ENCODE measurements at places on chromosomes 6 and 20.

GRCh38 chr20:48165401-48165685 is 380.1 kb upstream of the SULF2 start:
- no peak for DNase-seq

- DNase-seq, result peak; percentile 69
Observed at GRCh38 chr6:105087571-105088211, 92.1 kb downstream of the POPDC3 start.

DNA sequence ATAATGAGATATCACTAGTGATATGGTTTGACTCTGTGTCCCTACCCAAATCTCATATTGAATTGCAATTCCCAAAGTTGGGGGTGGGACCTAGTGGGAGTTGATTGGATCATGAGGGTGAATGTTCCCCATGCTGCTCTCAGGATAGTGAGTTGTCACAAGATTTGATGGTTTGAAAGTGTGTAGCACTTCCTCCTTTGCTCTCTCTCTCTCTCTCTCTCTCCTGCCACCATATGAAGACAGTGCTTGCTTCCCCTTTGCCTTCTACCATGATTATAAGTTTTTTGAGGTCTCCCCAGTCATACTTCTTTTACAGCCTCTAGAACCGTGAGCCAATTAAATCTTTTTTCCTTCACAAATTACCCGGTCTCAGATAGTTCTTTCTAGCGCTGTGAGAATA is 1002.0 kb upstream of the ADGRB3 start:
- no peak for DNase-seq

GRCh38 chr6:5697508-5697907 is 309.2 kb downstream of the NRN1 start:
- DNase-seq, result no peak

GRCh38 chr20:41360831-41361756 is 5.5 kb downstream of the EMILIN3 start:
- DNase-seq, result no peak

DNA sequence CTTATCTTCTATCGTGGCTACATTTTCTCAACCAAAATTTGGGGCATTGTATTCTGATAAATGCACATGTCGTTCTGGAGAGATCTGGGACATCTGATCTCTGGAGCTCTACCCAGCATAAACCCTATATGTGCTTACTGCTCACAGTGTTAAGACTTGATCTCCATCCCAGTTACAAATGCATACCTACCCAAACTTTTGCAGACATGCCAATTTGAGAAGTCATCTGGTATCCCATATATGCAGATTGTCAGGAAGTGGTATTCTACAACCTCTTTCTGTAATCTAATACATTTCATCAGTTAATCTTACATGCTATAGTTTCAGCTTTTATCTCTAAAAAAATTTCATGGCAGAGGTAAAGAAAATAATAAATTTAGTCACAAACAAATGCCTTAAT is 11.2 kb downstream of the BAG2 start:
- DNase-seq, result no peak

DNA sequence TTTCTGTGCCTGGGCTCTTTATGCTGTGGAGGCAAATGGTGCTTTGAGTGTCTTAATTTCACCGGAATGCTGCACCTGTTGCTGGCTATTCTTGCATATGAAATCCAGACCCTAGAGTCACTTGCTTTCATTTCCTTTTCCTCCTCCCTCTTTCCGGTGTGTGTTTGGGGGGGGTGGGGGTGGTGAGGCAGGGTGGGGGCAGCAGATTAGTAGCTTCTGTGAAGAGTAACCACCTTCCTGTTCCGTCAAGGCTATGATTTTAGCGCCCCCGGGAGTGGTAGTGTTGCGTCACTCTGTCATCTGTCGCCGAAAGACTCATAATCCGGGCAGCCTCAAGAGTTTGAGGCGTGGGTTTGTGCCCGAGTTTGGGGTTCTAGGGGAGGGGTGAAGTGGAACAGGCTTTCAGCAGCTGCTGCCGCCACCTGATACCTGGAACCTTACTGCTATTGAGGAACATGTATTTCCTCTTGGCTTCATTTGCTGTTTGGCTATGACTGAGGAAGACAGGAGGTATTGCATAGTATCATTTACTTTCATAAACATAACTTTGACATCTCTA is 49.1 kb downstream of the UTRN start:
- DNase-seq, result no peak

- no peak for DNase-seq
Observed at GRCh38 chr6:154709621-154710020, 23.6 kb upstream of the SCAF8 start.

DNA sequence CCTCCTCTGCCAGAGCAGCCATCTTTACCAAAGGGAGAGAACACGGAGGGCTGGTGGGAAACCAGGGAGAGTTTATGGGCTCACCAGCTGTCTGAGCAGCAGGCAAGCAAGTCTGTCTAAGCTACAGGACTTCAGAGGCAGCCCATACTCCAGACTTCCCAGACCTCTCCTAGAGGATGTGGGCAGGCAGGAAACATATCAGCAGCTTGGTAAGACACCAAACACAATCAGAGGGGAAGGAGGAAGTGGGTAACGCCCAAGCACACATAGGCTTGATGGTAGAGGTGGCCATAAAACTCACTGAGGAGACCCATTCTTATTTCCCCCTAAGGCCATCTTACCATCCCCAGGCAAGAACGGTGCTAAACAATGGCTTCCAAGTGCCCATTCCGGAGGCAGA is 143.1 kb upstream of the ARID1B start:
- no peak for DNase-seq

- peak; percentile 51 for DNase-seq
Observed at GRCh38 chr20:57243480-57244220, 22.8 kb downstream of the BMP7 start.

- peak; percentile 97 for DNase-seq
Observed at GRCh38 chr6:116615937-116616736, at the start of gene RSPH4A. Gene RSPH4A, plus strand, starts transcription at chr6:116616479. Its CDS starts 145 bp downstream, at chr6:116616624.

GRCh38 chr6:129583866-129584265 is 126.1 kb downstream of the ARHGAP18 start:
- peak; percentile 85 for DNase-seq

DNA sequence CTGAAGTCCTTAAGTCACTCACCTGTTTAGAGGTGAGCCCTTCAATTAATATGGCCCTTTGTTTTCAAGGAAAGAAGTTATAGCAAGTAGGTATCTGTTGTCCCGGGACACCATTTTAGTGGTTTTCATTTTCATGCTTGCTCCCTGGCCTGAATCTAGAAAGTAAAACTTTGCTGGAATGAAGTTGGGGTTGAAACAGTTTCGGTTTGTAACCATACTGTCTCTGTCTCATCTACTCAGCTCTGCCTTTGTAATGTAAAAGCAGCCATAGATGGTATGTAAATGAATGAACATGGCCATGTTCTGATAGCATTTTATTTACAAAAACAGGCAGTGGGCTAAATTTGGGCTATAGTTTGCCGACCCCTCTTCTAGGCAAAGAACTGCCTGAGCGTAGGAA is 64.9 kb upstream of the GNRH2 start:
- no peak for DNase-seq

- DNase-seq, result no peak
Observed at GRCh38 chr20:23050076-23050838, 785 bp upstream of the THBD start.

GRCh38 chr20:46774943-46775560 is 65.6 kb downstream of the SLC2A10 start:
- no peak for DNase-seq

DNA sequence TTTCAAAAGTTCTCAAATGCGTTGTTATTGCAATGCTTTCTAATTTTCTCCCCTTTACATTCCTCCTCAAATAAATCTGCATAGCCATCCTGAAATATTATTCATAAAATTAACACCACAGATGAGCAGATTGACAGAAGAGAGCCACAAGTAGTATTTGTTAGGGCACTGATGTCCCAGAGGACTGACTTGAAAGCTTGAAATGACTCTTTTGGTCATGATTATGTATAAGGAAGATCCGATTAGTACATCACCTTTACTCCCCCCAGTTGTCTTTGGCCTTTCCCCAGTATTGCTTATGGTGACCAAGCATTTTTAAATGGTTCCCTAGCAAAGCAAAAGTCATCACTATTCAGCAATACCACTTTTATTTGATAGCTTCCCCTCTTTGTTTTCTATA is 187.6 kb downstream of the ADAT2 start:
- DNase-seq, result no peak

DNA sequence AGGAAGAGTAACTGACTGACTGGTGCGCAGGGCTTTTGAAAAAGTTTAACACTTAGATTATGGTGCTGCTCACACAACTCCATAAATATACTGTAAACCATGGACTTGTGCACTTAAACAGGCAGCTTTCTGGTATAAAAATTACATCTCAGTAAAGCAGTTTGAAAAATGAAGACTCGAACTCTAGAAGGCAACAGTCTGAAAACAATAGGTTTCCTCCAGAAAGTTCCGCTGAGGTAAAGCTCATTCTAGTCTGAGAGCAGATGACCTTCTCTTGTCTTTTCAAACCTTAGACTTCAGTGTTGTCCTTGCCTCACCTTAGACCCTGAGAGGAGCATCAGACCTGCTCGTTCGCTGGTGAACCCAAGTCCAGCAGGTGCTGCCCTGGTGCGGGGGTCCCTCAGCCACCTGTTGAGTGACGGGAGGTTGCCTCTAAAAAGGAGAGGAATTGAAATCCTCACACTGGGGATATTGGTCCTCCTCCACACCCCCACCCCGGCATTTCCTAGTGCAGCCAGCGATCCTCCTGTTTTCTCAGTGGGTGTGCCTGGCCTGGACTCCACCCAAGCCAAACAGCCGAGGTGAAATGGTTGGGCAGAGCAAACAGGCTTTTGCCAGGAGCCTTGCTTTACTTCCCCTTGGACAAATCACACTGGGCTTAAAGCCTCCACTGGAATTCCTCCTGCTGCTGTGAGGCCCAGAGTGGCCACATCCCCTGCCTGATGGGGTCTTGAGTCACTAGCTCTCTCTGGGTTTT is 14.7 kb upstream of the PYGB start:
- DNase-seq, result no peak

DNA sequence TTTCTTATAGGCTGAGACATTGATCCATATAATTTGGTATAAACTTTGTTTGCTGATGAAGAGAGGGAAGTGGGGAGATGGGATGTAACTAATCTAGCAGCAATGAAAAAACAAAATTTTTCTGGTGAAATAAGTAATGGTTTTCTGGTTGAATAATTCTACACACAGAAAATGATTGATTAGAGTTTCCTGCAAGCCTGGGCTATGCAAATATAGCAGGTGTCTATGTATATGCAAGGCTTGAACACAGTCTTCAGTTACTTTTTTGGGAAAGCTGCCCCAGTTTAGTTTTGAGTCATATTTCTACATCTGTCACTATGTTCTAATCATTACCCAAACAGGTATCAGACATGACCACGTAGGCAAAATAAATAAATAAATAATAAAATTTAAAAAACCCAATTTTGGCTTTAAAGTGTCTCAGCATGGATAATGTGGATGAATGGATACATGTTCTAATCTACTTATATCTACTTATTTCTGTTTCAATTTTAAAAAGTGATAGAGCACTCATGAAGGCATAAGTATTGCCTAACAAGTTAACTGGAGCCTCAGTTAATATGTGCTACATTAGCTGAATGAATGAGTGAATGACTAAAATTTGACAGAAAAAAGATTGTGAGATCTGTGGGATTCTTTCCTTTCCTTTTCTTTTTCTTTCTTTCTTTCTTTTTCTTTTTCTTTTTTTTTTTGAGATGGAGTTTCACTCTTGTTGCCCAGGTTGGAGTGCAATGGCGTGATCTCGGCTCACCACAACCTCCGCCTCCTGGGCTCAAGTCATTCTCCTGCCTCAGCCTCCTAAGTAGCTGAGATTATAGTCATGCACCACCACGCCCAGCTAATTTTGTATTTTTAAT is 37.2 kb upstream of the TFB1M start:
- DNase-seq, result no peak

DNA sequence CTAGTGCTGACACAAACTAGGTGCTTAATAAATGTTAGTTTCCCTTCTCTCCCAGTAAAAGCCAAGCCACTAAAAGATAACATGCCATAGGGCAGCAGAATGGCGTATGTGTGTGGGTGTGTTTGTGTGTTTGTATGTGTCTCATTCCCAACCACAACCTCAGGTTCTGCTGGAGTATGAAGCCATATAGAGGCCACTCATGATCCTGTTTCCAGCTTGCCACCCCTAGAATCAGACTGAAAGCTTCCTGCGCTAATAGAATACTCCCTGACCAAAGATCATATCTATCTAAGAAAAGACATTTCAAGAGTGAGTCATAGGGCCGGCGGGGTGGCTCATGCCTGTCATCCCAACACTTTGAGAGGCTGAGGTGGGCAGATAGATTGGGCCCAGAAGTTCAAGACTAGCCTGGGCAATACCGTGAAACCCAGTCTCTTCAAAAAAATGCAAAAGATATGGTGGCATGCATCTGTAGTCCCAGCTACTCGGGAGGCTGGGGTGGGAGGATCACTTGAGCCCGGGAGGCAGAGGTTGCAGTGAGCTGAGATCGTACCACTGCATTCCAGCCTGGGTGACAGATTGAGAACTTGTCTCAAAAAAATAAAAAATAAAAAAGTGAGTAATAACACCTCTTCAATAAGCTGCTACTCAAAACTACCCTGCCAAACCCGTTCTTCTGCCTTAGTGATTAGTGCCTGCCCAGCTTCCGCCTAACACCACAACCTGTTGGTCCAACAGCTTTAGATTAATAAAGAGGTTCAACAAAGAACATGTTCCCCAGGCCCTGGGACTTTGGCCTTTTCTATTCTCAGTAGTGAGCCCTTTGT is 11.8 kb upstream of the SNRPC start:
- DNase-seq, result no peak

DNA sequence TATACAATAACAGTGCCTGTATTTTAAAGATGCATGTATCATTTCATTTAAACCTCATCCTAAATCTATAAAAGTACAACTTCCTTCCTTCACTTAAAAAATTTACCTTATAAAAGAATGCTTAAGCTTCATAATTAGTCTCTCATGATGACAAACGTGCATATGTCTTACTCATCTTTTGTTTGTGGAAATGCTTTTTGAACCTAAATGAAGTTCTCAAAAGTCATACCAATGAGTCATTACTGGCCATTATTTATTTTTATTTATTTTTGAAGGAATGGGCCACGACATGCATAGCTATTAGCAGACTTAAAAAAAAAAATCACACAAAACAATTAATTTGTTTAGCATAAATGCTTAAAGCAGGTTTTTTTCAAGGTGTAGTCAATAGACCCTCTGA is 3.7 kb downstream of the TFB1M start:
- no peak for DNase-seq

DNA sequence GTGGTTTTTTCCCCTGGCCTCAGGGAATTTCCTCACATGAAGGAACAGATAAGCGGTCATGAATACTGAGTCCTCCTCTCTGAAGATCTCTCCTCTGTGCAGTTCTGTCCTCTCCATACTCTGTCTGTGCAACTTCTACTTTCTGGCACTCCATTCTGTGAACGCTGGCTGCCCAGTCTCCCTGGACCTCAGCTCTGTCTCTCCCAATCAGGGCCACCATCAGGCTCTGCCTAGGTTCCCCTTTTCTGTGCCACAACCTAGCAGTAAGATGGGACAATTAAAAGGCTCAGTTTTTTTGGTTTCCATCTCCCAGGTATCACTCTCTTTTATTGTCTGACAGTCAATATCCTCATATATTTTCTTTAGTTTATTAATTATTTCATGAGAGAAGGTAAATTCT is 4.8 kb upstream of the ADGB start:
- DNase-seq, result no peak

GRCh38 chr6:26327450-26328264 is 37.3 kb upstream of the BTN3A2 start:
- peak; percentile 83 for DNase-seq

GRCh38 chr6:168581706-168582105 is 140.7 kb downstream of the SMOC2 start:
- no peak for DNase-seq

- DNase-seq, result no peak
Observed at GRCh38 chr6:153623496-153623895, 415.5 kb upstream of the OPRM1 start.

Measured in SK-N-DZ (cell line).